Cerebellar nuclear complex (tissue), 1 donor: ENCODE measurements at places on chromosomes 3 and 15.

GRCh38 chr3:133943031-133943535 lies 47.4 kb upstream of the RAB6B start:
- no peak for DNase-seq

DNA sequence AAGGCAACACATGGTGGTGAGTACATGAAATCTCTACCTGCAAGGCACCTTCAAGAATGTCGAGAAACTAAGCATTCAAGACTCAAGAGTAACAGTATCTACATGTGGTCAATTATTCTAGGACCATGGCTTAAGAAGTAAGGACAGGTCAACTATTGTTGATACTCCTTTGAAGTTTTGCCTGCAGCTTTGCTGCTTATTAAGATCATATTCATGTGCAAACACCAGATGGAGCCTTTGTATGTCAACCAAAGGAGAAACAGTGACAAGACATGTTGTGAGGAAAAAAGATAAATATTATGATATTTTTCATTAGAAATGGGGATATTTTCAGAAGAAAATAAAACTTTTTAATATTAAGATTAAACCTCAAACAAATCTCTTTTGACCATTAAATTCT lies 52.3 kb upstream of the FGF7 start:
- DNase-seq = no peak

DNA sequence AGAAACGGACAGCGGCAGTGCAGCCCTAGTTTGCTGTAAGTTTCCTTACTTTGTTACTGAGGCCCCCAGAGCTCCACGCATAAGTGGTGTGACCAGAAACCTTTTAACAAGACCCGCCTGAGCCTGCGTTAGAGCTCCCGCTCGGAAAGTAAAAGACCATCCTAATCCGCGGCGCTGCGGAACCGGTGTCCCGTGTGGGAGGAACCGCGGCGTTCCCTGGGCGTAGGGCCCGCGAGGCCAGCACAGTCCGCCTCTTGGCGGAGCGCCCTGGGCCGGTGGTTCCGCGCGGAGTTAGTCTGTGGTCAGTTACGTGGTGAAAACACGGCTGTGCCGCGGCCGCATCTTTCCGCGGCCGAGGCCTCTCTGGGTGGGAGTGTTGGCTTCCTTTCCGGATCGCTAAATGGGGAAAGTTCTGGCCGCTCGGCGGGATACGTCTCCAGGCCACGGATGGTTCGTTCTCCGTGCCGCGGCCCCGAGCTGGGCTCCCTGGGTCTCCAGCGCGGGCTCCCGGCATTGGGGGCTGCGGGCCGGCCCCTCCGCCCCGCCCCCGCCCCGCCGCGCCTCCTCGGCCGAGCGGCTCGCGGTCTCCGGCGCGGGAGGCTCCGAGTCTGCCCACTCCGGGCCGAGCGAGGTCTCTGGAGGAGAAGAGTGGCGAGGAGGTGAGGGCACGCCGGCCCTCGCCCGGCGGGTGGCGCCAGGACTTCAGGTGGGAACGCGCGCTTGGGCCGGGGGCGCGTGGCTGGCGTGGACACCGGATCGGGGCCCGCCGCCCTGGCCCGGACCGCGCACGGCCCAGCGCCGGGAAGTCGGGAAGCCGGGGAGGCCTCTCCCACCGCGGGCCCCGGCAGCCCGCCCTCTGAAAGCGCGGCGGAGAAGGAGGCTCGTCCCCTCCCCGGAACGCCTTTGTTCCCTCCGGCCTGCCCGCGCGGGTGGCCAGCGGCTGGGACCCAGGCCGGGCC lies 754 bp downstream of the B3GNT5 start:
- DNase-seq = no peak

DNA sequence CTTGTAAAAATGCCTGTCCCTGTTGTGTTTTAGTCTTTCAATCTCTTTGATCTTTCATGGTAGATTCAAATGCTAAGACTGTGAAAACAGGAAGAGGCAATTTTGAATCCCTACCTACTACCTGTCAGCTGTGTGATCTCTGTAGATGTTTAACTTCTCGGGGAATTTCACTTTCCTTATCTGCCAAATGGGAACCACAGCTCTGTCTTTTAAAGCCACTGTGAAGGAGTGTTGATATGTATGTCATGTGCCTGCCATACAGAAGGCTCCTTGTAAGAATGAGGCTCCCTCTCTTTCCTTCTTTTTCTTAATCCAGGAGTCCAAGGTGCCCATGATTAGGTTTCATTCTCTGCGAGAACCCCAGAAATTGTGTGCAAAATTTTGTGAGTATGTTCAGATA lies 139.6 kb upstream of the ADAMTS9 start:
- no peak for DNase-seq

DNA sequence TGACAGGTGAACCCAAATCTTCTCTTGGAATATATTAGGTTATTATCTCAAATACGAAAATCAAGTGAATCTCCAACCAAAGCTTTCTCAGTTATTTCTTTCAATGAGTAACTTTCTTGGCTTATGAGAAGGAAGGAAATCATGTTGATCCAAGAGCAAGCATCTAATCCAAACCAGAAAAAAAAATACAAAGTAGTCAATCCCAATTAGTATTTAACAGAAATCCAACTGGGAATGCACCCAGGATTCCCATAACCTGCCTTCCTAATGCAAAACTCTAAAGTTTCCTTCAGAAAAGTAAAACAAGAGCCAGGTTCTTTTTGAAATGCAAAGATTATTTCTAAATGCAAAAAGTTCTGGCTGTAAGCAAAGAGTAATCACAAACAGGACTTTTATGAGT lies 289.3 kb downstream of the SHOX2 start:
- DNase-seq = no peak

- DNase-seq = no peak
Observed at GRCh38 chr3:119221779-119222320, 18.8 kb downstream of the B4GALT4 start.

GRCh38 chr3:179610066-179610465 lies 5.5 kb downstream of the NDUFB5 start:
- no peak for DNase-seq

- no peak for DNase-seq
Observed at GRCh38 chr15:66603301-66604179, 37.7 kb upstream of the LCTL start.

DNA sequence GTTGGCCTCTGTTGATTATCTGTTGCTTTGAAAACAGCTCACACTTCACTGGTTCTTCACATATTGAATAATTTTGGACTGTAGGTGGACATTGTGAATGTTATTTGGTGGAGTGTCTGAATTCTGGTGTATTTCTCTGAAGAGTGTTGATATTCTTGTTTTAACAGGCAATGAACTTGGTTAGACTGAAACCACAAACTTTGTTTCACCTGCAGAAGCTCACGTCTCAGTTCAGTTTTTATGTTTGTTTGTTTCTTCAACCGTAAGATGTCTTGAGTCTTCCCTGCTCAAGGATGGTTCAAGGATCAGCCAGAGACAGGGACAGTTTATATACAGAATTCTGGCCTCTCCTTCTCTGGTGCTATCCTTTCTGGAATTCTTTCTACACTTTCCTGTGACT lies 43.6 kb downstream of the C3orf20 start:
- DNase-seq = no peak

- DNase-seq = no peak
Observed at GRCh38 chr3:23952646-23953045, 7.6 kb downstream of the NR1D2 start.

DNA sequence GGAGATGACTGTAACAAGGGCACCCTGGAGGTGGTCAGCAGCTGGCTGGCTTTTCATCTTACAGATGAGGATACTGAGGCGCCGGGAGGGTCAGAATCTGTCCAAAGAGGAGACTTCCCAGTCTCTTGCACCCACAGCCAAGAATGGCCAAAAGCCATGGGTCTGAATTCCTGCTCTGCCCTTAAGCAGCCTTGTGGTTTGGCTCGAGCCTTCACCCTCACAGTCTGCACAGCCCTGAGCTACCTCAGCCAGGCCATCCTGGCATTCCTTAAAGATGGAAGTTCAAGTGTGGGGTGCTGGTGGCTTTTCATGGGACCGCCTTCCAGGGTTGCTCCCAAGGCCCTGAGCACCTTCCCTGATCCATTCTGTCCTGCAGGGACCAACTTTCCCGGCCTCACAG lies 59.2 kb downstream of the CACNA2D2 start:
- DNase-seq = no peak

- no peak for DNase-seq
Observed at GRCh38 chr3:40216471-40216870, 93.0 kb upstream of the EIF1B start.

GRCh38 chr3:100532411-100532810 lies 40.0 kb downstream of the TMEM45A start:
- DNase-seq = no peak

- DNase-seq = no peak
Observed at GRCh38 chr15:83174891-83175290, 32.7 kb downstream of the HDGFL3 start.

- DNase-seq = no peak
Observed at GRCh38 chr3:173630849-173631248, 233.3 kb downstream of the NLGN1 start.

DNA sequence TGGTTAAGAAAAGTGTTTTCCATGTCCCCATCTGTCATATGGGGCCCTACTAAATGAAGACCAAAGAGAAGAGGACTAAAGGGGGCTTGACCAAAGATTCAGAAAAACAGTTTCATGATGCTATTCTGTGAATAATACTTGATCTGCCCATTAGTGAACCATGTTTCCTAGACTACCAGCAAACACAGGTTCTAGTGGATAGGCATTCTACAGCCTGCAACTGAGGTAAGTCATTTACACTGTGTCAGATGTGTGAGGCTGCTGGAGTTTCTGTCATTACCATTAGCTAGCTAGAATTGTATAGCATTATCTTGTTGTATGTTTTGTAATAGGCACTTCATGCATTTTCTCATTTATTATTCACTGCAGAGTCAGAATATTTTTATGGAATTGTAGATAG lies 6.6 kb downstream of the GPR171 start:
- no peak for DNase-seq

DNA sequence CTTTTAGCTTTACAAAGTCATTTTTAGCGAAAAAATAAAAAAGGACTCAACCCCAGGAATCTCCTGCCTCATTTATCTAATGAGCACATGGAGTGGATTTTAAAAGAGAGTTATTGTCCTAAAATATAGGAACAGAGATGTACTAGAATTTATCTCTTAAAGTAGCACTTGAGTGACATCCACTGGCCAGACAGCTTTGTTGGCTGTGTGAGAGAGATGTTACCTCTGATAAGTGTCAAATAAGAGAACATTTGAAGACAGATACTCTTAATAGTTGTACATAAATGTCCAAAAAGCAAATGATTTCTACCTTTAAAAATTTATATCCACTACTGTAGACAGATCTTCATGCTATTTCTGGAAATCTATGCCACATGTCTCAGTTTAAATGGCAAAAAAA lies 12.3 kb upstream of the MFSD1 start:
- DNase-seq = no peak

DNA sequence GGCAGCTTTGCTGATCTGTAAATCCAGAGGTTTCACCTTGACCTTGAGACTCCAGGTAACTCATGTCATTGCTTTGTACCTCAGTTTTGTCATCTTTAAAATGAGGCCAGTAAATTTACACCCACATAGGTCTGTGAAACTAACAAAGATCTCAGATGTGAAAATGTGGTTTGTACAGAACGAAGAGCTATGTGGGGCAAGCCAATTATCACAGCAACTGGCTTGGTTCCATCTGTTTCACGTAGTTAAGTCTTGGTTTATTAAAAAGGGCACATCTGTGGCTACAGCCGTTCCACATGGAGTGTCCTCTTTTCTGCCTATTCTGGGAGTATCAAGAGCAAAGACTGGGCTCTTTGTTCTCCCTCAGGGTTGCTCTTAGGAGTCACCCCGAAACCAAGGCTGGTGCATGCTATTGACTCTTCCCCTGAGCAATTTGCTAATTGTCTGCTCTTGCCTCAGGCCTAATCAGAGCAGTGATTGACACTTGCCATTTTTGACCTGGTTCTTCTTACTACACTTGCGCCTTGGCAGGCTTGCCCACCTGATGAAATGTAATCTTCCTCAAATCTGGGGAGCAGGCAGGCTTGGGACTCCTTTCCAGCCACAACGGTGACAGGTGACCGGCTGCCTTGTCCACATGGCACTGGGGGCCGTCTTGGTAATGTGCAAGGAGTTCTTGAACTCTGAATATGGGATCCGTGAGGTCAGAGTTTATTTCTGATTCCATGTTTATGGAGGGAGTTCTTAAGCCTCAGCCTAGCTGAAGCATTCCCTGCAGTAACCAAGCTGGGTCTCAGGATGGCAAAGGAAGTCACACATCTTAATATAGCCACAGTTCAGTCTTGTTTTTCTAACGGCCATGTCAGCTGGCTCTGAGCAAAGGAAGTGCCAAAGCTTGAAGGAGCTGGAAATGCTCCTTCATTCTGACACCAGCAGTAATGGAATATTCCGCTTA lies 40.1 kb downstream of the EAF1 start:
- DNase-seq = no peak

- DNase-seq = no peak
Observed at GRCh38 chr3:13644341-13645117, 95.6 kb downstream of the FBLN2 start.

DNA sequence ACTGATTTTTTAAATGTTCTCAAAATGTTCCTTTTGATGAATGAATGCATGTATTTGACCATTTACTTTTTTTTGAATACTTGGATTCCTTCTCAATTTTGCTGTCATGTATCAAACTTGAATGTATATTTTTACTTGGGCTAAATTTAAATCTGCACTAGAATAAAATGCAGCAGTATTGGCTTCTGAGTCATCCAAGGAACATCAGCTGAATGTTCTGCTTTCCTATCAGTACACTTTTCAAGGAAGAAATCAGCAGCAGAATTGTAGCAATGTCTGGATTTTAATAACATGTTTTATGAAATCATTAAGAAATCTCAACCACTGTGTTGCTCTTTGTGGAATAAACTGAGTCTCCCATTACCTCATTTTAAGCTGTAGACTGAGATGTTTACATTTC lies 57.0 kb upstream of the COL6A6 start:
- DNase-seq = no peak

DNA sequence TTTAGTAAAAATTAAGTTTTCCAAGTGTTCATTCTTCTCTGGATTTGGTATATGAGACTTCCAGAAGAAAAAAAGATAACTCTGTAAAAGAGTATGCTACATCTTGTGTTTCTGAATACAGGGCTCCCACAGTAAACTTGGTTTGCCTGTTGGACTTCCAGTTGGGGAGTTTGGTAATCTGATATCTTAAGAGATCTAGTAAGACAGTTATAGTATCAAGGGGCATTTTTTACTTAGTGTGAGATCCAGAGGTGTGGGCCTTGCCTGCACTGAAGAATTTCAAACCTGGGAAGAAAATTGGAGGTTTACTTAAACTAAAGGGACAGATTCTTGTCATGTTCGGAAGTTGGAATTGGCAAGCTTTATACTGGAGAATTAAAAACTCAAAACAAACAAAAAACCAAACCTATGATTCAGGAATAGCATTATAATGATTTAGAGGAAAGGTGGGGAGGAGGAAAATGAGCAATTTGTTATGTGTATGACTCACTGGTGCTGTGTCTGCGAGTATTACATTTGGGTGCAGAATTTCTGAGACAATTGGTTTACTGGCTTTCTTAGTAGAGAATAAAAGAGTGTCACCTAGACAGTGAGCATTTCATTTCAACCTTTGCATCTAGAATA lies 58.9 kb upstream of the ULK4 start:
- no peak for DNase-seq
